Activated CD8-positive, alpha-beta memory T cell treated with anti-CD3 and anti-CD28 coated beads for 4 hours (primary cell): ENCODE measurements at places on chromosomes 5 and 9.
A peak's percentile ranks its signal among the peaks of the same experiment; 100 is the strongest.

GRCh38 chr5:543755-544674 lies 19.8 kb upstream of the SLC9A3 start:
- DNase-seq = peak; percentile 7

- DNase-seq = no peak
Observed at GRCh38 chr5:67253911-67254310, 57.3 kb upstream of the CD180 start.

DNA sequence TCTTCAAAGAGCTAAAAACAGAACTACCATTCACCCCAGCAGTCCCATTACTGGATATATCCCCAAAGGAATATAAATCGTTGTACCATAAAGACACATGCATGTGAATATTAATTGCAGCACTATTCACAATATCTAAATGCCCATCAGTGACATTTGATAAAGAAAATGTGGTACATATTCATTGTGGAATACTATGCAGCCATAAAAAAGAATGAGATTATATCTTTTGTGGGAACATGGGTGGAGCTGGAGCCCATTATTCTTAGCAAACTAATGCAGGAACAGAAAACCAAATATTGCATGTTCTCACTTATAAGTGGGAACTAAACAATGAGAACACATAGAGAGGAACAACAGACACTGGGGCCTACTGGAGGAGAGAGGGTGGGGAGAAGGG lies 38.7 kb downstream of the FCHO2 start:
- DNase-seq = no peak

DNA sequence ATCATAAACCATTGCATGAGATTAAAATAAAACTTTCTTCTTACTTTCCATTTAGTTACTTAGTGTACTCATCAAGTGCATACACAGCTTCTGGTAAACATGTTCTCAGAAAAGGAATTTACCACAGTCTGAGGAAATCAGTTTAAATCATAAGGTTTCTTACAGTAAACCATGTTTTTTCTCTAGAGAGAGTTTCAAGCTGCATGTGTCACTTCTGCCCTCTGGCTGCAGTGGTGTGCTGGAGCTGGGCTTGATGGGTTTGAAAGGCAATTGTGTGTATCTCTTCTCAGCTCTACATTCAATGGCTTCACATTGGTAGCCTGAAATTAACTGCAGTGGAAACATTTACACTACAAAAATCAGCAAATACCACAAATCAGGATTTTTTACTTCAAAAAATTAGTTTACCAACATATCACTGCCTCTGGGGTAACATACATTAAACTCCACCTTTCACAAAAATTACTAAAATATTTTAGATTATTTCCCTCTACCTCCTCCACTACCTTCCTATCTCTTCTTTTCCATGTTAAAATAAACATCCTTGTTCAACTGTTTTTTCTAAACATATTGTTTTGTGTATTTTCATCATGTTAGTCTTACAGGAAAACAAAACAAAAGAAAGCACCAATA lies 414.3 kb downstream of the ANXA1 start:
- DNase-seq = no peak

GRCh38 chr5:113202746-113203716 lies 226.4 kb downstream of the DCP2 start:
- no peak for DNase-seq

DNA sequence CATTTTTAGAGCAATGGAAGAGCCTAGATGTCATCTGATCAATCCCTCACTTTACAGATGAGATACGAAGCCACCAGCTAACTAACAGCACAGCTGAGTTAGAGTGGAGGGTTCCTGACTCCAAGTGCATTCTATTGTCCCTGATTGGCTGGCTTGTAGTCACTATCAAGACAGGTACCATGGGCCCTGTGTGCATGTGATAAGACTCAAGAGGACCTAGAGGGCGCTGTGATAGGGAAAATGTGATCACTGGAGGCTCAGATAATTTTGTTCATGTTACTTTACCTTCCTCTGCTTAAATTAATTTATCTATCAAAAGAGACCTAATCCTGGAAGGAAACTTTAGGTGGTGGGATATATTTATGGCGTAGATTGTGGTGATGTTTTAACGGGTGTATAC lies 19.5 kb upstream of the SNAPC3 start:
- no peak for DNase-seq

GRCh38 chr9:36148311-36149051 lies 11.9 kb downstream of the GLIPR2 start:
- DNase-seq = peak; percentile 60

GRCh38 chr5:139745800-139746690 lies 49.6 kb upstream of the PSD2 start:
- peak; percentile 25 for DNase-seq

DNA sequence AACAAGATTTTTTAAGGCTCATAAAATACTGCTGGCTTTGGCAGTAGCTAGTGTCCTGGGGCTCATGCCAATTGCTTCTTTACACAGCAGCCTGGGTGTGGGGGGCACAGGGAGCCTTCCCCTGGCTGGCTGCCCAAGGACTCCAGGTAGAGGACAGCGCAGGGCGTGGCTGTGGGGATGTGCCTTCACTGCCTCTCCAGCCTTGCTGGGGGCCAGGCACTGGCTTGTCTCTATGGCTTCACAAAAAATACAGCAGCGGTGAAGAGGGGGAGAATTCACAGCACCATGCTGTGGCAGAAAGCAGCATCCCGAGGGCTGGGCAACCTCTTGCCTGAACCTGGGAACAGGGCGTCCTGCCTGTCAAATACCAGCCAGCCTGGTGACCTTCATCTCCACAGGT lies 57.4 kb downstream of the DAP start:
- no peak for DNase-seq

- no peak for DNase-seq
Observed at GRCh38 chr5:158244882-158245281, 385.9 kb upstream of the CLINT1 start.

DNA sequence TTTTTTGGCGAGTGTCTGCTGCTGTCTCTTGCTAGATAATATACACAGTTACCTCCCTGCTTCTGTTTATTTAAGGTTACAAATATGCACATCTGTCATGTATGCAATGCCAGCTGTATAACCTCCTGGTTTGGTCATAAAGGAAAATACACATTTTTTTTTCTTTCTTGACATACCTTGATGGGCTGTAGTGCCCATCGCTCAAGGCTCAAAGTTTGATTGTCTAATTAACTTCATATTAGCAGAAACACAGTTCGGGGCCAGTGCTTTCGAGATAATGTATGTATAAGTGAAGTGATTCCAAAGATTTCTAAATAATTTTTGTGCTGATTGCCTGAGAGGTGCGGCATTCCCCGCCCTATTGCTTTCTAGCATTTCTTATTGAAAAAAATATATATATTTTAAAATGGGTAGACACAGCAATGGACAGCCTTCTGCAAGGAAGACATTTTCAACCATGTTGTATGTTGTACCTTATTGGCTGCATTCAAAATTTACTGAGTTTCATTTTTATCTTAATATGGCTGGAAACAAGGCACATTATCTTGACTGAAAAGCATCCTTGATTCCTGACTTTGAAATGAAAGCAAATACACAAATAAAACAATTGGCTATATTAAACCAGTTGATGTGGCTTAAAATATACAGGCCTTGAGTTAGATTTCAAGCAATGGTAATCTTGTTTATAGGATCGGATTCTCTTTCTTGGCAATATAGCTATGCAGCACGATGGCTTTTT lies 206.2 kb downstream of the MEF2C start:
- no peak for DNase-seq

DNA sequence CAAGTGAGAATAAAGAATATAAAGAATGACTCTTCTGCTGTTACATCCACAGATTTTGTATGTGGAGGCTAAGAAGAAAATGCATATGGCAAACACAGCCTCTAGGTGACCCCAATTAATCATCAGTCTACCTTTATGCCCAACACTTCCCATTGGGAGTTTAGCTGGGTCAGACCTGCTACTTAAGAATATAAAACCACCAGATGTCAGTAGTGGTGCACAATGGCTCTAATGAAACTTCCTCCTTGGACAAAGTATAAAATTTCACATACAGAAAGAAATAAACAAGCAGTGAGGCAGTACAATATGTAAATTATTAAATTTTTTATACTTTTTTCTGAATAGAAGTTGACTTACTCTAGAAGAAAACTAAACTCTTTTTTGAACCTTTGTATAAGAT lies 539.9 kb downstream of the BRINP1 start:
- no peak for DNase-seq

DNA sequence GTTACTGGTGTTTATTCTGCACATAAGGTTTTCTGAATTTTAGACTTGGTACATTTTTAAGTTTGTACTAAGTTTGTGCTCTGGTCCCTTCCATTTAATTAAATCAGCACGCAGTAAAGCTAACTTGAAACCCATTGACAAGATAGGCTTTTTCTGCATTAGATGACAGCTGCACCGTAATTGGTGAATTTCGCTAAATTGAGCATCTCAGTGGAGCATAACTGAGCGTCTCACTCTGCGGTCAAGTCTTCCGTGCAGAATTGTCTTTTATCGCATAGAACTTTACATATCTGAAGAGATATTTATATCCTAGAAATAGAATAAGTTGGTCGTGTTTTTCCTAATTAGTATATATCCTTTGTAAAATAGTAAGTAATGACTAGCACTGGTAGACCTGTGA lies 4.1 kb downstream of the SUB1 start:
- DNase-seq = no peak

GRCh38 chr5:19555436-19555835 lies 432.6 kb downstream of the CDH18 start:
- DNase-seq = no peak

- no peak for DNase-seq
Observed at GRCh38 chr9:129875687-129876395, 40.6 kb downstream of the USP20 start.

DNA sequence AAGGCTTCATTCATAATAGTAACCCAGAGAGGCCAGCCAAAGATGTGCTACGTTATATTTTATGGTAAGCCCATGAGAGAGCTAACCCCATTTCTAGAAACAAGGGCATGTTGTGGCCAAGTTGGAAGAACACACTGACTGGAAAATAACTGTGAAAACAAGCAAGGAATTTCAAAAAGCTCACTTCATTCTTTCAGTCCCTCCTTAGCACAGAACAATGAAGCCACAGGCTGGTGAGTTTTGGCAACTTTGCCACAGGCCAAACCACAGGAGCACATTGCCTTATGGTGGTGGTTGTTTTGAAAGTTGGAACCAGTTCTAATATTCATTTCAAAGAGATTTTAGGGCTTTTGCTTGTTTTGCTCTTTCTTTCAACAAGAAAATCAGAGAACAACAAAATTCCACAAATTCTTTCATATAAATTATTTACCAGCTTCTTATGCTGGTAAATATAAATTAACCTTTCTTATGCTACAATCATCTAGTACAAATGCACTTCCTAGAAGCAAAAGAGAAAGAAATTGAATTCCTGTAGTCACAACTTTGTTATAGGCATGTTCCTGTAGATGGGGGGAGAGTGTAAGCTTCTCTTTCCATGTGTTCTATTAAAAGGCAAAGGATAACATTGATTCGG lies 225.4 kb upstream of the RFX3 start:
- no peak for DNase-seq

- no peak for DNase-seq
Observed at GRCh38 chr5:76638479-76638878, 15.3 kb upstream of the F2RL2 start.

DNA sequence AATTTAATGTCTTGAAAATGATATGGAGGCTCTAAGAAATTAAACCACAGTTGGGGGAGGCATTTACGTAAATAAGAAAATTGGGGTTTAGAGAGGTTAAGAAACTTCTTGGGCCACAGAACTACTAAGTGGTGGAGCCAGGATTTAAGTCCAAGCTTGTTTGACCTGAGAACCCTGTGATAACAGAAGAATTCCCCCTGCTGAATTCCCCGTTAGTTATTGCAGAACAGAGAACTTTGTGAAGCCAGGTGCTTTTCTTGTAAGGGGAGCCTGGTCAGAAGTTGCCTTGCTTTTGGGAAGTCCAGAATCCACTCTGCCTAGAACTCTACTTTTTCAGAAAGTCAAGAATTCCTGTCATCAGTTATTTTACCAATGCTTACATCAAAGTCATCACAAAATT lies 309.3 kb upstream of the SEMA6A start:
- DNase-seq = no peak

GRCh38 chr5:32827981-32828380 lies 116.9 kb downstream of the NPR3 start:
- no peak for DNase-seq
